ENCODE measurements at places on chromosomes 2 and 18. TPM values are rescaled to one million over a fixed set of nuclear protein-coding genes. Genes with fewer than 3 reads are reported as not detected.

The SCG2 gene
- total RNA-seq, result 1.0 TPM

The FBLN7 gene
- 0.29 TPM for total RNA-seq

The GKN1 gene
- not detected for total RNA-seq

The ATP8B1 gene
- 83.7 TPM for total RNA-seq

The HRH4 gene
- under 0.01 TPM for total RNA-seq

The DSC1 gene
- not detected for total RNA-seq

The CYTIP gene
- not detected for total RNA-seq

The FEV gene
- total RNA-seq, result under 0.01 TPM

The TMEM163 gene
- total RNA-seq, result not detected

The TBR1 gene
- not detected for total RNA-seq

The FMNL2 gene
- total RNA-seq, result 46.4 TPM

The RAB6C gene
- not detected for total RNA-seq

The TNFAIP6 gene
- 32.4 TPM for total RNA-seq

The AMER3 gene
- not detected for total RNA-seq

The ME2 gene
- total RNA-seq, result 49.5 TPM

The NCKAP5 gene
- 3.5 TPM for total RNA-seq

The CGREF1 gene
- total RNA-seq, result 3.6 TPM

The QPCT gene
- total RNA-seq, result 19.7 TPM
